ENCODE measurements at places on chromosomes 7 and 10.

DNA sequence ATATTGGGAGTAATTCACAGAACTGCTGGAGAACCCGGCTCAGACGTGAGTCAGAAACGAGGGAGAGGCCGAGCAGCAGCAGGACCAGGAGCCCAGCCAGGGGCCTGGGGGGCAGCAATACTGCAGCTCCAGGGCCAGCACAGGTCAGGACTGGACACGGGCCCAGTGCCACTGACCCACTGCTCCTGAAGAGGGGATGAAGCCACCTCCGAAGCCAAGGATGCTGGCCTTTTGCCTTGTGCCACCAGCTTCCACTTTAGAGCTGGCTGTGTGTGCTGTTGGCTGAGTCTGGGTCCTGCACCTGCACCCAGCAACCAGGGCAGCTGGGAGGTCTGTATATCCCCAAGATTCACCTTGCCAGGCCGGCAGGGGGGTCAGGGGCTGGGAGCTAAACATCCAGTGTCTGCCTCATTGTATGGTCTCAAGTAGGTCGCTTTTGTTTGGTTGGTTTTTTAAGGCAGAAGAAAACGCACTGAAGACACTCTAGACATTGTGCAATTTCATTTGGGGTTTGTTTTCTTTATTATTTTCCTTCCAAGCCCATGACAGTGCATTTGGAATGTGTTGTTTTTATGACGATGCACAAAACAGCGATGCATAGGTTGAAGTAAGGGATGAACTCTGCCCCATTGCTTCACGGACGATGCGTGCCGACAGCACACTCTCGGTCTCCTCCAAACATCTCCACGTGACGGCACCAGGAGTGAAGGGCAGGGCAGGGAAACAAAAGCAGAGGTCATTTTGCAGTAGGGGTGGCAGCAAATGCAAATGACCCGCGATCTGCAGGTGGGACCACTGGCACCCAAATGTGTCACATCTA is 27.7 kb upstream of the INSIG1 start:
- no peak for DNase-seq

DNA sequence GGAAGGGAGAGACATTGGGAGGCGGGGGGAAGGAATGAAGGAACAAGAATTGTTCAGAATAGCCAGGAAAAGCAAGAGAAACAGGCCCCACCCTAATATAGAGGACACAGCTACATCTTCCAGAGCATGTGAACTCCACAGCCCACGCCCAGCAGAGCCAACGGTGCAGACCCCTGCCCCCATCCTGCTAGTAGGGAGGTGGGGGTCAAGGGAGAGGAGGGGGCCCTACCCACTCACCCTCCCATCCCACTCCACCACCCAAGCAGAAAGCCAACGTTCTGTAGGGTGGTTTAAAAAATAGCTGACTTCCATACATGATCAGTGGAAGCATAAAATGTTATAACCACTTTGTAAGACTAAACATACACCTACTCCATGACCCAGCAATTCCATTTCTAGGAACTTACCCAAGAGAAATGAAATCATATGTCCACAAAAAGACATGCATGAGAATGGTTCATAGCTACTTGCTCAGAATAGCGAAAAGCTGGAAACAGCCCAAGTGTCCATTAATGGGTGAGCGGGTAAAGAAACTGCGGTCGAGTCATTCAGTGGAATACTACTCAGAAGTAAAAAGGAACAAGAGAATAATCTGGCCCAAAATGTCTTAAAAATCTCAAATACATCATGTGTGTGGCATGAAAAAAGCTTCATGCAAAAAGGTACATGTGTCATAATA is 31.8 kb downstream of the CTBP2 start:
- no peak for DNase-seq

DNA sequence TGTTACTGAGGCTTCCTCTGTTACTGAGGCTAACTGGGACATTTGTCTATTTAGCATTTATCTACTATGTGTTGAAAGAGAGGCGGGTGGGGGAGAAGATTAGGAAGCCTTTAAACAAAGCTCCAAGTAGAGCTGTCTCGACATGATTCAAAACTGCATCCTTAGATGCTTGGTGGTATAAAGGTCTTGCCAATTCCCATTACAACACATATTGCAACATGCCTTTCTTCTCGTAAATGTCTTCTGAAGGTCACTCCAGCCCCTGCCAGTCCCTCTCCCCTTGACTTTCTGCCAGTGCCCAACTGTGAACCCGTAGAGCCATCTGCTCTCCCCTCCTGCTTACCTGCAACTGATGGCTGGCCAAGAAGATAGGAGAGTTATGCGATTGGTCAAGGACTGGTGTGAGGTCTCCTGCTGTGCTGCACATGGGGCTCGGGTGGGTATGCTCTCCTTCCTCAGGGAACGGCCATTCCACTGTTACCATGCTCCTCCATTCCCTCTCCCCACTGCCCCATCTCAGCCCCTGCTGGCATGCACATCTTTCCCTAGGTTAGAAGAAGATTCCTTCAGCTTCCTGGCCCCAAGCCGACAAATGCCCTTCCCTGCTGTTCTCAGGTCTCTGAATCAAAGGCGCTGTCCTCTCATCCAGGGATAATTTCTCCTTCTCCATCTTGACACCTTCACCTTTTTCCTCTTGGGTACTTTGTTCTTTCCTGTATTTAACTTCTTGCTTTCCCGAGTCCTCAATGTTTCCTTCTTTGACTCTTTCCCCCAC is 43.6 kb upstream of the ZNF32 start:
- DNase-seq, result no peak

DNA sequence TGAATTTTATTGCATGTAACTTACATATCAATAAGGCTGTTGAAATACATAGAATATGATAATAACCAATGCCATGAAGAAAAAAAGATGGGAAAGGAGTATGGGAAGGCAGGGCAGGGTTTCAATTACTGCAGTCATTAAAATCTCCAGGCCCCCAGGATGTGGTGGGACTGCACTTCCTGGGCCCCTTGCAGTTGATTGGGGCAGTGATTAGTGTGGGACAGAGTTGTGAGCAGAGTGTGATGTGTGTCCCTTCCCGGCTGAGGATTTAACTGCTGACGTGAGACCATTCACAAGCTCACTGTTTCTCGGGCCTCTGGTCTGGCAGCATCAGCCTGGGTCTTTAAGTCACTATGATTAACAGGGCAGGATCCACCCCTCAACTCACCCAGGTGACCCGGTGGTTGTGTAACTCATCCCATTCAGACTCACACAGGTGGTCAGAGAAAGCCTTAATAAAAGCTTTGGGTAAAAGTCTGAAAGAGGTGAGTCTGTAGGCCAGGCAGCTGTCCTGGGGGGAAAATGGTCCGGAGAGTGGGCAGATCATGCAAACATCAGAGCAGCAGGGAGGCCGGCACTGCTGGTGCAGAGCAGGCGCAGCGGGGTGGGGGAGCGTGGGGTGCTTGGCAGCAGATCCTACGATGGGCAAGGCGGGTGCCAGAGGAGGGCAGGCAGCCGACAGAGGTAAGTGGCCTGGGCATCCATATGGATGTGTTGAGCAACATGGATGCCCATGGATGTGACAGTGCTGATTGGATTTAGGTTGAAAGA is 36.3 kb upstream of the WDFY4 start:
- DNase-seq, result no peak

GRCh38 chr7:120714945-120715344 is 143.0 kb downstream of the TSPAN12 start:
- no peak for DNase-seq

GRCh38 chr10:4127518-4128315 is 342.7 kb upstream of the KLF6 start:
- no peak for DNase-seq

- no peak for DNase-seq
These were observed 25.3 kb downstream of the CROT start for GRCh38 chr7:87370660-87371180.

- DNase-seq, result no peak
These were observed 622 bp upstream of the P4HA1 start for GRCh38 chr10:73097305-73097670.

- DNase-seq, result no peak
These were observed 32.3 kb upstream of the PRKCQ start for GRCh38 chr10:6612371-6612770.

DNA sequence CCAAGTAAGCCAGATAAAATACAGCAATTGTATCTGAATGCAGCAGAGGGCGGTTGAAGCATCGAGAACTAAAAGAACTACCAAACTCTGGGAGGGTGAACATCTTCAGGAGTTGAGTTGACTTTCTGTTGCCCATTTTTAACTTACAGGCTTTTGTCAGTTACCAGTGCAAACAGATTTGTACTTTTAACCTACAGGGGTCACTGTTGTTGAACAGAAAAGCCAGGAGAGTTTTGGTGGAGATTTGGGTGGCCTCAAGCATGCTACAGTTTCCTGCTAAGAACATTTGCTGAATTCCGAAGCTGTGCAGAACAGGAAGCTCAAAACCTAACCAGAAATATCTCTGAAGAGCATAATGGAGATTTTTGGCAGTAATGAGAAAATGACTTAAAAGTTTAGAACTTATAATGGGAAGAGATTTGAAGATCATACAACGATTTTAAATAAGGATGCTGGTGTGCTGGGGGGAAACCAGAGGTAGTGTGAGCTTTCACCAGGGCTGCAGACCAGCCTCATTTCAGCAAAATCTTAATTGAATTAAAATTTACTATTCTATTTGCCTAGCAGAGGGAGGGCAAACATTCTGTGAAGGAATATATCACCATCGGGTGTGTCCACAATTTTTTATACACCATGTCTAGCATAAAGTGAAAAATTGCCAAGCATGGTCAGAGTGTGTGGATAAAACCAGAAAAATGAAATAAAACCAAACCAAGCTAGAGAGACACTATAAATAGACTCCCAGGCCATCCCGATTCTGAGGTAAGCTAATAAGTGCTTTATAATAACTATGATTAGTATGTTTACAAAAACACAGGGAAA is 208.6 kb upstream of the CCDC6 start:
- no peak for DNase-seq

- no peak for DNase-seq
These were observed 208.4 kb downstream of the DIP2C start for GRCh38 chr10:480928-481552.
